CD4-positive, alpha-beta T cell treated with Interleukin-6 at 100 ng/mL for 8 hours (primary cell): ENCODE measurements at places on chromosomes 11 and 22.

- DNase-seq: no peak
Observed at GRCh38 chr11:29750392-29750791, 266.4 kb downstream of the KCNA4 start.

- no peak for DNase-seq
Observed at GRCh38 chr22:26845021-26845743, 187.8 kb downstream of the MIAT start.

GRCh38 chr11:122686111-122686510, 30.6 kb downstream of the UBASH3B start:
- DNase-seq: no peak

DNA sequence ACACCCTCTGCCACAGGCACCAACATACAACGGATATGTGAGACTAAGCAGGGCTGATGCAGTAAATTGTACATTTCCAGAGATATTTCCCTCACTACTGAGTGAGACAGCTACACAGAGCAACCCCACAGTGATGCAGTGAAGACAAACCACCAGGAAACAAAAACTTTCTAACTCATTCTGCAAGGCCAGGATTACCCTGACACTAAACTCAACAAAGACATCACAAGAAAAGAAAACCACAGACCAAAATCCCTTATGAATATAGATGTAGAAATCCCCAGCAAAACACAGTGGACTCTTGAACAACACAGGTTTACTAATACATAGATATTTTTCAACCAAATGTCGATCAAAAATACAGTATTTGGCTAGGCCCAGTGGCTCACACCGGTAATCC, 1.5 kb upstream of the SLC7A4 start:
- DNase-seq: no peak

GRCh38 chr11:34525098-34525497, 11.5 kb upstream of the ELF5 start:
- DNase-seq: no peak

GRCh38 chr22:17918840-17919239, 105.5 kb downstream of the MICAL3 start:
- no peak for DNase-seq

GRCh38 chr11:12505183-12505582, 127.8 kb downstream of the PARVA start:
- no peak for DNase-seq

DNA sequence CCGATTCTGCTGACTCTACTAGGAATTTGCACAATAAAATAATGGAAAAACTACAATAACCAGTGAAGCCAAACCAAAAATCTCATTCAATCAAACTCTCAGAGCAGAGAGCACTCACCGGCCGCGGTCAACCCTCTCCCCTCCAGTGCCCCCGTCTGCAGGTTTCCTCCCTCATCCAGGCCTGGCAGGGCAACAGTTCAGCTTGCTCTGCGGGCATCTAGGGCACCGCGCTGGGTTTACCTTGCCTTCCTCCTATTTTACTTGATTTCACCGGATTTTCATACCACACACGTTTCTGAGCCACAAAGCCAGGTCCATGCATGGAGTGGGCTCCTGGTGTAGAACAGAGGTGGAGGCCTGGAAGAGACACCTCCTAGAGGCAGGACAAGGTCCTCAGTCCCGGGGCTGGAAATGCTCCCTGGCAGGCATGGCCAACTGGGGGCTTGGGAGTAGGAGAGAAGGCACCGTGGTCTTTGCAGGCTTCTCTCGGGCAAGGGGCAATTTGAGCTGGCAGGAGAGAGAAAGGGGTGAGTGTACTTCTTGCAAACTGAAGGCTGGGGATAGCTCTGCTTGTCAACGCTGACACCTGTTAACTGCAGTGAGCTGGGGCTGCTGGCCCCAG, 938.4 kb downstream of the BRD1 start:
- no peak for DNase-seq

DNA sequence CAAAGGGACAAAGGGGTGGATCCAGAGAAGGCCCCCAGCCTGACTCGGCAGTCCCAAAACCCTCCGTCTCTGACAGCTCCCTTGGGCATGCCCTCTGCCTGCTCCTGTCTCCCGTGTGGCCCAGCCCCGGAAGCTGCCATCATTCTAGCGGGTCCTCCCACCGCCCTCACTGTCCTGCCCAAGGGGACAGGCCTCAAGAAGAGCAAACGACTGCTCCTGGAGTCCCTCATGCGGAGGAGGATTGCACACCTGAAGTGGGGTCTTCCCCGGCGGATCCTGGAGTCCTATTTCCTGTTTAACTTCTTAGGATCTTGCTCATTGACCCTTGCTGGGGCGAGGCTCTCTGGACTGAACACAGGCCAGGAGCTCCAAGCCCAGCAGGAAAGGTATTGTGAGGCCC, 2.6 kb upstream of the MEI1 start:
- no peak for DNase-seq

- DNase-seq: no peak
Observed at GRCh38 chr11:133175103-133175502, 357.2 kb downstream of the OPCML start.

GRCh38 chr11:36383195-36383594, 87.1 kb downstream of the PRR5L start:
- no peak for DNase-seq

DNA sequence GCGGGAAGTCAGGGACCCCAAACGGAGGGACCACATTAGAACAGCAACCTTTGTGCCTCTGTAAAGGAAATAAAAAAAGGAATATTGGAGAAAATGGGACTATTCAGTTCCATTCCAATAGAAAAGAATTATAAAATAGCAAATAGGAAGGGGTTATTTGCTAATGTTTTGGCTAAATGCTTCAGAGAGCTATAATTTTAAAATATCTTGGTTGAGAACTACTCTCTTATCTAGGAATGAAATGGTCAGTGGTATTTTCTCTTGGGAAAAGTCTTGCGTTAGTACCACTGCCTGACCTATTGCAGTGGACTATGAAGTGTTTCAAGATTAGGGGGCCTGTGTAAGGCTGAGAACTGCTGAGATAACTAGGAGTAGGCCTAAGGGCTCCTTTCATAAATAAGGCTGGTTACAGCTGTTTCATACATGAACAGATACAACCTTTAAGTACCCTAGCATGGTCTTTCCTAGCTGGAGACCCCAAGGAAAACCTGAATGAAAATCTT, 6.9 kb upstream of the WEE1 start:
- no peak for DNase-seq

GRCh38 chr11:72744474-72744873, 7.7 kb downstream of the ARAP1 start:
- DNase-seq: no peak
